MV-4-11 (cell line): ENCODE measurements at places on chromosomes 2 and 18.

DNA sequence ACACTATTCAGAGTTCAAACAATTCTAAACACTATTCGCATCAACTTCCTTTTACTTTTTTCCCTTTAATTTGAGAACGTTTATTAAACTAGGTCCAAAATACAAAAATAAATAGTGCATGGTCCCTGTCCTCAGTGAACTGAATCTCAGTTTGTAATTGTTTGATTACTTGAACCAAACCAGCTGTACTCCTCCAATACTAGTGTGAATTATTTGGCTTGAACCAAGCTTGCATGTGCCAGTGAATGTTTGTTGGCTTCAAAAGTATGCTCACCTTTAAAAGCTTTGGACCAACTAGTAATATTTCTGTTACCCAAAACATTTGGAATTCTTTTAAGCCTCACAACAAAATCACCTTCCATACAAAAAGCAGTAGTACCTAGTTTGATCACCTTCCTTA lies 15.5 kb downstream of the CCNT2 start:
- no peak for DNase-seq

DNA sequence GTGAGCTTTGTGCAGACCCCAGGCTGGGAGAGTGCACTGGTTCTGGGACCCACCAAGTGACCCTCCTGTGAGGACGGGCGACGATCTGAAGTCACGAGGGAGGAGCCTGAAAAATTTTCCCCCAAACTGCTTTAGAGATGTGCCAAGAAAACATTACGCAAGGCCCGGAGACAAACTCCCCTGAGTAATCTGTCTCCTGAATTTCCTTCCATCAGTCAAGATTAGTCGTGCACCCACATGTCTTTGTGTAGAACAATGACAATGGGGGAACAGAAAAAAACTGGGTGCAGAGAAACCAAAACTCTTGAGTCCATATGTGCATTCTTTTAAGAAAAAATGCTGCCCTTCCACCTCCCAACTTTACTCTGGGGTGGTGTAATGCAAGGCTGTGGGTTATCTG lies 12.6 kb upstream of the NCK2 start:
- peak; percentile 76 for DNase-seq

DNA sequence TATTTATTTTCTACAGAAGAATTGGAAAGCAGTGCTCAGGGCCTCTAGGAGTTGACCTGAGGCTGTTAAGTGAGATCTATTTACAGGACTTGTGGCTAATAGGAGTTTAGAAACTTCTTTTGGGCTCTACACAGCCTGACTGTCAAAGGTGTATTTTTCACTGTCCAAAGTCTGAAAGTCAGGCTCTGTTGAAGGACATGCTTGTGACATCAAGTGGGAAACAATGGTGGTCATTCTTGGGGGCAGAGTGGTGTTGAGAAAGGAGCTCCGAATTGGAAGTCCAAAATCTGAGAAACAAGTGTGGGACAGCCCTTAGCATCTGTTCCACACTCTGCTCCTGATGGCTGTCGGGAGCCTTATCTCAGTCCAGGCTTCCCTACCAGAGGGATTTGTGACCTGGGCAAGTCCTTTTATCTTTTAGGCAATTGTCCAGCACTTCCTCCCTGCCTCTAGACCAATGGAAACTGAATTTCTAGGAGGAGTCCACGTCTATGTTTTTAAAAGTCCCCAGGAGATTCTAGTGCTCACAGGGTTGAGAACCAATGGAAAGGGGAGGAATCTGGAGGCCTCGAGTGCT lies 76.4 kb downstream of the LIPG start:
- DNase-seq, result no peak

- no peak for DNase-seq
Observed at GRCh38 chr2:96514521-96514920, 9.4 kb upstream of the NEURL3 start.

DNA sequence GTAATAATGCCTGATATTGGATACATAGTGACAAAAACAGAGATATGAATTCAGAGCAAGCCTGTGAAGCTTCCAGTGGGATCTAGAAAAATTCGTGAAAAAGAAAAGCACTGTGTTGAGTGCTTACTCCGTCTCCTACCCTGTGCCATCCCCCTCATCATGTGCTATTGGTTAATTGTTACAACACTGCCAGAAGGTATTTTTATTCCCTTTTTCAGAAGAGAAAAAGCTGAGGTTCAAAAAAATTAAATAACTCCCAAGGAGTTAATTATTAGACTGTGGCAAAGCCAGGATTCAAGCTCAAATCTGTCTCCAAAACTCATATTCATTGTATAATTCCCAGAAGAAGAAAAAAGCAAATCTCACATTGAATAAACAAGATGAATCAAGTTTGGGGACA lies 735.5 kb upstream of the ACVR2A start:
- DNase-seq, result no peak

DNA sequence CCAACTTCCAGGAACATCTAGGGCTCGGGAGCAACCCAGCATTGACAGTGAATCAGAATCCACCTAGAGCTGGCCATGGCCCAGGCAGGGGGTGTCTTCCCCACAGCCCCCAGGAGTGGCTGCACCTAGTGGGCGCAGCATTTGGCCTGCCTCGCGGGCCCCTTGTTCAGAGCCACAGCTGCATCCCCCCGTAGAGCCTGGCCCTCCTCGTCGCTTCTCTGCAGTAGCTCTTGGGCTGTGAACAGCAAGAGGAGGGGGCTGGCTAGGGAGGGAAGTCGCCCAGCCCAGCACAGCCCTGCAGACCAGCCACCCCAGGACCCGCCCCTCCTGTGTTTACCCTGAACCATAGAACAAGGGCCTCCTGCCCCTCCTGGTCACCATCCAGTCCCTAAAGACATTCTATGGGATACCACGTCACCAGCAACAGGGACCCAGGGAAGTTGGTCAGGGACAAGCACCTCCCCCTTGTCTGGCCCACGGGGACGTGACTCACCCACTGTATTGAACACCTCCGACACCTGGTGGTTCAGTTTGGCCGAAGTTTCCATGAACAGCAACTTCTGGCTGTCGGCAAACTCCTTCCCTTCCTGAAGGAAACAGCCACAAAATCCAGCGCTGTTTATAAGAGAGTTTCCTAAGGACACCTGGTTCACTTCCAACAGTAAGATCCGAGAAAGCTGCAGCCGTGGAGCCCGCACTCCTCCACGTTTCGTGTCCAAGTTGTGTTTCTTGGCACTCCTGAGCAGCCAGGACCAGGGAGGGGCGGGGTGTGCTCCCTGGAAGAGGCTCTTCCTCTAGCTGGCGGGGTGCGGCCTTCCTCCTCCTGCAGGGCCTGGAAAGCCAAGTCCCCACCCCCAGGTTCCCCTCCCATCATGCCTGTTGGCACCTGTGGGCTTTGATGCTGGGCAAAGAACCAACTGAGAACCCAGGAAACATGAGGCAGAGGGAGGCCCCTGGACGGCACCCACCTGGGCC lies 8.8 kb downstream of the PRLH start:
- no peak for DNase-seq

DNA sequence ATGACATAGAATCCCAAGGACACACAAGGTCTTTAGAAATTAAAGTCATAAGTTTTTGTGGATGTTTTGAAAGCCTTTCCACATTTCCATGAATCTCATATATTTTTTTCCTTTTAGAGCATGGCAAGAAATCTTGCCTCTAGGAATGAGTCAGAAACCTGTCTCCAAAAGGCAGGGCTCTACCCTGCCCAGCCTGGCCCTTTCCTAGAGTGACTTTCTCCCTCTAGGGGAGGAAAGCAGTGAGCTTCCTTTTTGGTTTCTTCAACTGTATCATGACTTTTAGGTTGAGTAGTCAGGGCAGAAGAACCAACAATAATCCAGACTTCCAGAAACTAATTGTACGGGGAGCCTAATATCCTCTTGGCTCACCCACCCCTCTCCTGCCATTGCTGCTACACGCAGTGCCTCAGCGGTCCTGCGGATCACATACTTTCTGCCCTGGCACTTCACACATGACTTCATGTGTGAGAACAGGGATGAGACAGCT lies 300.3 kb downstream of the AGPS start:
- no peak for DNase-seq

DNA sequence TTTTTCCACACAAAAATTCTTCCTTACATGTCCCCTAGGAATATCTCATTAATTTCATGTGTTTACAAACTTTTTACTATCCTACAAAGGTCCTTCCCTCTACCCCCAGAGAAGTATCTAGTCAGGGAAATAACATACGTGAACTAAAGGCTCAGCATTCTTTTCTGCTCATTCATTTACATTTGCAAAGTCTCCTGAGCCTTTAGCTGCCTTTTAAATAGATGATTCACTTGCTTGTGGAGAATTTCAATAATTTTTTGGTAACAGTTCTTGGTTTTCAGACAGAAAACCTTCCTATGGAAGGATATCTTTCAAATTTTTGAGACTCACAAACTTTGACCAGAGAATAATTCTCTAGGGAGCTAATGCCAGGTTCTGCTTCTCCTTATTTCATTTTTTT lies 81.5 kb upstream of the RMDN2 start:
- DNase-seq, result no peak

GRCh38 chr18:286515-287310 lies 18.9 kb upstream of the THOC1 start:
- DNase-seq, result peak; percentile 22

DNA sequence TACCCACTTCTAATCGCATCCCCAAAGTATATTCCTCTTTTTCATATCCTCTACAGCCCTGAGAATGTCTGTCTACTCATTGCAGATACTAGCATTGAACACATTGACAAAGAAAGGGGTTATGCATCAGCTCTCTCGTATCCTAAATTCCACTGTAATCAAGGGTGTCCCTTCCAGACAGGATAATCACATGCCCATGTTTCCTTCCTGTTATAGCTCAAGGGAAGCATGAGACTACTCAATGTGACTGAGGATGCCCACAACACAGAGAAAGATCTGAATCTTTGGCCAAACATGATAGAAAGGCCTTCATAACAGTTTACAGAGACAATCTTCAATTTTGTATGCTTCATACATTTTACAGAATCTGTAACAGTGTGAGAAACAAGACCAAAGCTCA lies 69.2 kb downstream of the HIBCH start:
- no peak for DNase-seq

- peak; percentile 60 for DNase-seq
Observed at GRCh38 chr2:102736410-102737409, 25.1 kb upstream of the TMEM182 start.

DNA sequence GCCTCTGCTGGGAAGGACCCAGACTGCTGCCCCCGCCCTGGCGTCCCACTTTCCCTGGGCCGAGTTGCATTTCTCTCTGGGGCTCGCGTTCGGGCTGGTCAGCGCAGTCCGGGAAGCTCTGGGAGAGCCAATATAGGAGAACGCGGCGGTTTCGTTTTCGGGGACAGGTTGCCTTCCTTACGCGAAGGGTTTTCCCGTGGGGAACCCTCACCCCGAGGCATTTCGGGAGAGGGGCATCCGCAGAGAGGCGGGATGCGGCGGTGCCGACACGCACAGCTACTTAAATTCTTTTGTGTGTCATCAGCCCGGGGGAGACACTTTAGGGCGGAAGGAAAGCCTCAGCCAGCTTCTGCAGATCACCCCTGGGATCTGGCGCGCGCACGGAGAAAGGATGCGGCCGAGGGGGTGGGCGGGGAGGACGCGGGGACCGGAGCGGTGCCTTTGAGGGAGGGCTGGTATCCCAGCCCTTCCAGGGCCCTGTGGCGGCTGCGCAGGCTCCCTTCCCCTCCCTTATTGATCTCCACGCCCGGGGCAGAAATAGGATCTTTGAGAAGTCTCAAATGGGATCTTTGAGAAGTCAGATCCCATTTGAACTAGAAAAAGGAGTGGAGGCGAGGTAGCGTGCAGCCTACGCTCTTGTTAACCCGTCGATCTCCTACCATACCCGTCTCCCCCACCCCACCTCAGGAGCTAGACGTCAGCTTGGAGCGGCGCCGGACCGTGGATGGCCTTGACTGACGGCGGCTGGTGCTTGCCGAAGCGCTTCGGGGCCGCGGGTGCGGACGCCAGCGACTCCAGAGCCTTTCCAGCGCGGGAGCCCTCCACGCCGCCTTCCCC lies 1.2 kb downstream of the GATA6 start:
- no peak for DNase-seq

DNA sequence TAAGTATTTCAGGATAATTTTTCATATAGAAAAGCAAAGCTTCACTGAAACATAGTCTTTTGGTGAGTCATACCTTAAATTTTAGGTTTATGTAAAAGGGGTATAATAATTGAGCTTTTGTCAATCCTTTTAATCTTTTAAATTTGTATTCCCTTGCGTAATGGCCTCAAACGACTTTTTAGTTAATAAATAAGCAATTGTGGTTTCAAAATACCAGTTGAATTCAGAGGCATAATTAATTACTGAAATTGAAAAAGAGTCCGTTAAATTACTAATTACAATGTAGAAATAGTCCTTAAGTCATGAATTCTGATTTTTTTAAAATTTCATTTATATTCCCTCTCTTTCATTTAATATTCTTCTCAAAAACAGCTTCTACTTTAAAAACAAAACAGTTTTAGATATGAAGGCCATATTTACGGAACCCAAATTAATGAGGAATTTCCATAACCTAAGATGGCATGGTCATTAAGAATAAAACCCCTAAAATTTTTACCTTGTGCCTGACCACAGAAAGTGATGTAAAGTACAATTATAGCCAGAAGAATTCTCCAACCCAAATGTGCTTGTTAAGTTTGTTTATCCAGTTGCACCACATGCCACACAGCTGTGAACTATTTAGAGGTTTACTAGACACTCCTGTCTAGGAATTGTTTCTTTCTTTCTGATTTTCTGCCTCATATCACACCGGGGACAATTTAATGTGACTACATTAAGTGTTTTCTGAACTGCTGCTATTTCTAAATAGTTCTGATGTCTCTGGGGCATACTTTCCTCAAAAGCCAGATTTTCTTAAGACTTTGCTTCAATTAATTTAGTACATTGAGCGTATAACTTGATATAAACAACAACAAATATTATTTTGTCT lies 60.7 kb upstream of the ITGA4 start:
- peak; percentile 29 for DNase-seq

GRCh38 chr18:8667846-8668245 lies 37.5 kb upstream of the MTCL1 start:
- no peak for DNase-seq

- no peak for DNase-seq
Observed at GRCh38 chr2:132991471-132992045, 321.6 kb upstream of the LYPD1 start.

- no peak for DNase-seq
Observed at GRCh38 chr2:221312634-221313033, 259.5 kb downstream of the EPHA4 start.

DNA sequence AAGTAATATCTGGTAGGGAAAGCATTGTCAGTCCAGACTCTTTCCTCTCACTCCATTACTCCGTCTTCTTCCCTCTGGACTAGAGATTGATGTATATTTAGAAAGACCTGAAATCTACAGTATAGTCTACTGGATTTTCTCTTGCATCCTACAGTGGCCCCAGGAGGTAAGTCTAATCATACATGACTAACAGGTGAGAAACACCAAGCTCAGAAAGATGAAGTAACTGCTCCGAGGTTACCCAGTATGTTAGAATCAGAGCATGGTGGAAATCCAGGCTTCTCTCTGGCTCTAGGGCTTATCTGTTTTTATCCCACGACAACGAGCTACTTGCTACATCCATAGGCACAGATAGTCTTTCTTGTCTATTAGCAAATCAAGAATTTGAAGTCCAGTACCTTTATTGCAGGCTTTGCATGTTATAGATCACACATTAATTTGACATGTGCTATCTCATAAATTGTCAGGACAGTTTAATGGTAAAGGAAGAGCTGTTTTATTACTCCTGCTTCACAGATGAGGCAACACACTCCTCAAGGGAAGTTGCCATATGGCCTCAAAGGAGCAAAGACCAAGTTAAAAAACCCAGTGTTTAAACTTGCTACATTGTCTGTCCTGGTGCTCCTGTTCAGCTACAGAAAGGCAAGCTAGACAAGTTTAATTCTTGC lies 484.3 kb downstream of the THSD7B start:
- no peak for DNase-seq
